ENCODE measurements at places on chromosomes 6 and 20.

GRCh38 chr6:119929121-119929520 is 579.6 kb upstream of the MAN1A1 start:
- no peak for DNase-seq

- DNase-seq, result no peak
Observed at GRCh38 chr6:137848672-137849071, 18.4 kb upstream of the TNFAIP3 start.

- DNase-seq, result no peak
Observed at GRCh38 chr6:74757813-74758212, 448.0 kb downstream of the COL12A1 start.

- DNase-seq, result no peak
Observed at GRCh38 chr20:62588458-62589149, 53.7 kb upstream of the SLCO4A1 start.

GRCh38 chr20:8608470-8608869 is 460.4 kb upstream of the PLCB4 start:
- no peak for DNase-seq

DNA sequence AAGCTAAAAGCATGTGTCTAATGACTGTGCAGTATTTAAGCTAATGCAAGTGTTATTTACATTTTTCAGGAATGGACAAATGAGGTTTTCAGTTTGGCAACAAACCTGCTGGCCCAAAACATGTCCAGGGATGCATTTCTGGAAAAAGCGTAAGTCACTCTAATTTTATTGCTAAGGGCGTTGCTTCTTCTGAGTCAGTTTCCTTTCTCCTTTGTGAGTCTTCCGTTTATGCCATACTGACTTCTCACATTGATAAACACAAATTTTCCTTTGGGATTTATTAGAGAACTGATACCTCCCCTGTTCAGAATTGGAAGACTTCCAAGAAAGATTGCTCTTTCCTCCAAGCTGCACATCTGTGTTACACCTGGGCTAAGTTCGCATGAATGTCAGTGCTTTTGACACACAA is 422.9 kb upstream of the PLCB4 start:
- DNase-seq, result no peak

- no peak for DNase-seq
Observed at GRCh38 chr6:170157567-170158218, 133.2 kb downstream of the DLL1 start.

DNA sequence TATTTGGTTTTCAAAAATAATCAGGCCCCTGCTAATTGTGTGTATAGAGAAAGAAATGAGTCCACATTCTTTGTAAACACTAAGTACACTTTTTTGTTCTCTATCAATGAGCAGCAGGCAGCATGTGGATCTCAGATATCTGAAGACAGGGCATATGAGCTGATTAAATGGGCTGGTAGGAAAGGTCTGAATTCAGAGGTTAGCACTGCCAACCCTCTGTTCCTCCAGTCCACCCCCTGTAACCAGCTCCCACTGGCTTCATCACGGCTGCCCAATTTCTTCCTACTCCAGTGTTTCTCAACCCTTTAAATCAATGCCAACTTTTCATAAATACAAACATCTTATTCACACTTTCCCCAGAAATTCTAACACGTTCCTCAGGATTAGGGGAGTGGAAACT is 128.5 kb downstream of the TPBG start:
- no peak for DNase-seq

DNA sequence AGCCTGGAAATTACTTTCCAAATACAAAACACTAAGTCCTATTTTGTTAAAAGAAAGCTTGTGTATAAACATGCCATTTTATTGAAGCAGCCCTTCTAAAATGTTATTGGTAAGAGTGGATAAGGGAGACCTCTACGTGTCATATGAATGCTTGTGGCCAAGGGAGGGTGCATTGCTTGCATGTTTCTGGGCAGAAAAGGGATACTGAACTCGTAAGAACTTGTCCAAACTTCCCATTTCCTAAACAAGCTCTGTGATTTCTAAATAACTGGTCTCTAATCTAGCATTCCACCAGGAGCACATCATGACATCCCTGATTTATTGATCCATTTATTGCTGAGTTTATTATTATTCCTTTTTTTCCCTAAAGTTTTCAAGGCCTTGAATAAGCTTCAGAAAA is 474.1 kb downstream of the CD109 start:
- DNase-seq, result no peak

GRCh38 chr6:82570083-82570482 is 206.5 kb downstream of the TPBG start:
- DNase-seq, result no peak

- no peak for DNase-seq
Observed at GRCh38 chr6:30612687-30613248, 4.3 kb downstream of the PPP1R10 start.

- no peak for DNase-seq
Observed at GRCh38 chr6:43075670-43076463, at the start of gene PTK7. PTK7 (plus strand) TSS chr6:43076314; CDS start chr6:43076489, 175 bp downstream.

DNA sequence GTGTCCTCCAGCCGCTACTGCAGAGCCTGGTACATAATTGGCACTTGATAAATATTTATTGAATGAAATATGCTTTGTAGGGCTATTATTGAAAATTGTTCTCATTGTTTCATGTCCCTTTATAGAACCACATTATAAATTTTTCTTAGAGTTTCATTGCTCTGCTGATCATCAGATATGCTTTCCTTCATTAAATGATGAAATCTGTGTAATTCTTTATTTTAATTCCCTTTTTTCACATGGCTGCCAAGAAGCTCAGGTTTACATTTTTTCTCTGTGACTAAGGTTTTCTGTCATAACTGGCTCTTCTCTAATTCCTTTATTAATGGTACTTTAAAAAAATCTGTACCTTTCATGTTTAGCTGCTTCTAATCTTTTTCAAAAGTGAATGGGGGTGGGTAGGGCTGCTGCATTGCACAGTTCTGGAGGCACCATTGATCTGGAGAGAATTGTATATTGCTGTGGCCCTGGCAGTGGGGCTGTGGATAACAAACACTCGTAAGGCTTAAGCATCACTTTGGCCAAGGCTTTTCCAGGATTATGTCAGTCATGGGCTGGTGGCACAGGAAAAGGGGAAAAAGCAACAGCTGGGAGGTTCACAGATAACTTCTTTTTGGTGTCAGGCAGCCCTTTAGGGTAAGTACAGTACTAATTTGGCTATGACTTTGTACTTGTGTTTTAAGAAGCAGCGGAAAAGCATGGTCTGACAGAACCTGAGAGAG is 43.8 kb downstream of the ARFGEF2 start:
- no peak for DNase-seq

DNA sequence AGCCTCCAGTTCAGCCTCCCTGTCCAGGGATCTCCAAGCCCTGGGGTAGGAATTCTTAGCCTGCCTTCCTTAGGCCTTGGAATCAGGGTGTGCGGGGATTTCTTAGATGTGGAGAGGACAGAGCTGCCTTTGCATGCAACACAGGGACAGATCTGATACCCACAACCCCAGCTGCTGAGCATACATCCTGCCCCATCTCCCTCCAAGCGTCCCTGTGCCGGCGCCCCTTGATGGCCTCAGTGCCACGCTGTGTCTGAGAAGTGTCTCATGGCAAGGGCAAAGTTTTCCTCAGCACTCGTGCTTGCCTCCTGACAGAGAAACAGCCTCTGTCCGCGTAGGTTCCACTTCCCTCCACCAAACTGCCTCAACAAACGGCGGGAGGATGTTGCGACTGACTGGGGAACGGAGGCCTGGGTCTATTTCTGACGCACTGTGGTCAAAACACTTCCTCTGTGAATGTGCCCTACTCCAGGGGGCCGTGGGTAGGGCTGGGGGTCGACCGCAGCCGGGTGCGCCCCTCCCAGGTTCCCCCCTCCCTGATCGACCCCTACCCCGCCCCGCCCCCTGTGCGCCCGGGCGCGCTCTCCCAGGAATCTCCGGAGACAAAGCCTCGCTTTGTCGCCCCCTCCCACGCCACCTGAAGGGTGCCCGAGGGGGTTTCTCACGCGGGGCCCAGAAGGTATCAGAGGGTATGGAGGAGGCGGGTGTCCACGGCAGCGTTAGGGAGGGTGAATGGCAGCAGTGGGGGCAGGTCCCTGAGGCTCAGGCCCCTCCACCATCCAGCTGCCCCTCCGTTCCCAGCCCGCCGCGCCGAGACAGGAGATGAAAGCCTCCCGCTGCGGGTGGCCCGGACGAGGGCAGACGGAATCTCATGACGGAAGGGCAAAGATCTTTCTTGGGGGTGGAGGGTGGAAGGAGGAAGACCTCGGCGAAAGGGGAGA is 806 bp downstream of the MICAL1 start:
- DNase-seq, result peak; percentile 79

- DNase-seq, result no peak
Observed at GRCh38 chr20:63024573-63025392, 18.0 kb upstream of the BHLHE23 start.

DNA sequence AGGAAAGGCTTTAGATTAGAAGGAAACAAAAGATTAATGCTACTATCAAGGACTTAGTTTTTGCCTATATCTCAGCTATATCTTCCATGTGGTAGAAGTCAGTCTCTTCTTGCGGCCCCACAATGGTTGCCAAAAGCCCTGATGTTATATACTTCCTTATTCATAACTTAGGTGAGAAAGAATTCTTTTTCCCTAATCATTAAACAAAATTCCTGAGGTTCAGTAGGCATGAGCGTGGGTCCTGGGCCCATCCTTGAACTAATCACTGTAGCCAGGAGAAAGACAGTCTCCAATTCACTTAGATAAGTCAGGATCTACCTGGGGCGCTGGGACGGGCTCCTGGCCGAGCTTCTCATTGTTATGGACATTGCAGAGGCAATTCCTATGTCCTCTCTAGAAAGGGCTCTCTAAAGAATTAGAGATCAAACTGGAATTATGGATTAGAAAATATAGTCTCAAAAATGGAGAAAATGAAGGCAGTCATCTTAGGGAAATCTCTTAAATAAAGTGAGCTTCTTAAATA is 134.3 kb downstream of the KIF6 start:
- DNase-seq, result no peak

Data from NK-92 treated with Interleukin-12 subunit alpha and Interleukin-12 subunit beta, amount 100 ng/mL, for 24 hours (cell line).